Activated CD4-positive, alpha-beta T cell treated with anti-CD3 and anti-CD28 coated beads, Interleukin-2, Interleukin-4, amounts not matched to agents 100 ng/mL and 50 ng/mL, durations not matched to agents 16 hours and 8 hours (primary cell): ENCODE measurements at places on chromosomes 1 and 21.

- DNase-seq = peak; percentile 43
Observed at GRCh38 chr1:206716870-206717673, 32.4 kb downstream of the MAPKAPK2 start.

GRCh38 chr1:203626910-203627246, 246 bp downstream of the ATP2B4 start:
- no peak for DNase-seq

DNA sequence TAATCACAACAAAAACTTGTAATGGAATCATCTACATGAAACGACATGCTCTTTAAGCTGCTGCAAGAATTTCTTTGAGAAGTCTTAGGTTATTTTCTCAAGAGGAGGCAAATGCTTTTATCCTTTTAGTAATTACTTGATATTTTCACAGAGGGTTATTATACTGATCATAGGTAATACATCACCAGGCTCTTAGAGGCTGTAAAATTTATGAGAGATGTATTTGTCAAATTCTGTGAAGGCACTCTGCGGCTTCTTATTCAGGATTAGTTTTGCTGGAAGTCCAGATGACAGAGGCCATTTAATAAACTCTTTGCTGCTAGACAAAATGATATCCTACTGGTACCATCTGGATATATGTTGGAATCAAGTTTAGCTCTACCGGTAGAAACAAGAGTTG, 624.3 kb upstream of the BRINP3 start:
- DNase-seq = no peak

DNA sequence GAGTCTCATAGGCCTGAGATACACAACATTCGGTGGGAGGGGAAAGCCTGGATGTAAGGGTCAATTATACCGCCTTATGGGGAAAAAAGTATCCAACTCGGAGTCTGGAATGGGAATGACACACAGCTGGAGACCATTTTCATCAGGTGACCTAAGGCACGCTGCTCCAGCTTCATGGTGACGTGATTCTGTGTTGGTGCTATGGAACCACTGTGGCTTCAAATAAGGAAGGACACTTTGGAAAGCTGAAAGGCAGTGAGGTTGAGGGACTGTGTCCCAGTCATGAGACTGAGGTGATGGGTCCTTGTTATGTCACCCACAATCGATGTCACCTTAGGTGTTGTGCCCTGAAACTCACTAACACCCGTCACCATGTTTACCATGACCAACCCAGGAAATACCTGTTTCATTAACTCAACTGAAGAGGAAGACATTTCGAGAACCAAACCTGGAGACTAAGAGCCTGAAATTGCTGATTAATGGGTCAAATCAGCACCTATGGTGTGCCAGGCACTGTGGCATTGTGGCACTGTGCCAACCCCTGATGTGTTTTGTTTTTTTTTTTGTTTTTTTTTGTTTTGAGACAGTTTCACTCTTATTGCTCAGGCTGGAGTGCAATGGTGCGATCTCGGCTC, 54.5 kb downstream of the IRF2BP2 start:
- DNase-seq = no peak

GRCh38 chr1:7549277-7550161, 221.6 kb upstream of the VAMP3 start:
- DNase-seq = peak; percentile 88

GRCh38 chr1:107835151-107835670, 129.8 kb downstream of the VAV3 start:
- DNase-seq = no peak

DNA sequence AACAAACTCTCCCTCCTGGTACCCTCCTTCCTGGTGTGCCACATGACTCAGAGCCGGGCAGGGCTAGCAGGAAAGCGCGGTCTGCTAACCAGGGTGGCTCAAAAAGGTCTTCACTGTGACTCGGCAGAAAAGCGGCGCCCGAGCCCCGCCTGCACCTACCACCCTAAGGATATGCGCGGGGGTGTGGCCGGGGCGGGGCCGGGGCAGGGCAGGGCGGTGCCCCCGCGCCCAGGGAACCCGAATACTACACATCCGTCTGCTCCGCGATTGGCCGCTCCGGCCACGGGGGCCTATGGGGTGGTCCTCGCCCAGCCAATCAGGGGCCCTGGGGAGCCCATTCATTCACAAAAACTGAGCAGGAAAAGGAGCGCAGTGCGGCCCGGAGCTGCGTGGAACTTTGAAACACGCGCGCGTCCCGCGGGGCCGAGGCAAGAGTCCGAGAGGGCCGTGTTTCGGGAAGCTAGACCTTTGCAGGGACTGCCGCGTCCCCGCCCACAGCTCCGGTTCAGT, 1.7 kb downstream of the LRP8 start:
- DNase-seq = peak; percentile 98

GRCh38 chr1:3011631-3012455, 9.4 kb upstream of the ACTRT2 start:
- DNase-seq = no peak

DNA sequence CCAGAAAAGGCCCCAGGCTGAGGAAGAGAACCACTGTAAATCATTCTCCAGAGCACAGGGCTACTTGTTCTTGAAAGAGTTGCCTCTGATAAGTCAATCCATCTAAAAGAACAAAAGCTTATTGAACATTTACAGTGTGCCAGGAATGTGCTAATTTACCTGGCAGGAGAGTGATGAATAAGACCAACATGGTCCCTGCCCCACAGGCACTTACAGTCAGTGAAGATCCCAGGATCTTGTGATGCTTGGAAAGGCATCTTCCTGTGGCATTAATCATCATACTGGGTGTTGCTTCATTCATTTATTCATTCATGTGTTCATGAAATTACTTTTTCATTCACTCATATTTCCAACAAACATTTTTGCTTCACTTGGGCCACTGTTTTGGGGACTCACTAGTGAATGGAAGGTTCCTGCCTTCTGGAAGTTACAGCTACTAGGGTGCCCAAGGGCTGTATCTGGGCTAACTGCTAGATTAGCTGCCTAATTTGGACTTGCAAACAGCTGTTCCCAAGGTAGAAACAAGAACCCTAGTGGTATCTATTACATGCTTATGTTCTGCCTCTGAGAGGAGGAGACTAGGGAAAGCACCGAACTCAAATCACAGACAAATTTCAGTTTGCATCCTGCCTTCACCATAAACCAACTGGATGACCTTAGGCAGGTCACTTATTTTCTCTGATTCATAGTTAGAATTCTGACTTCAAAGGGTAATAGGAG, 133.5 kb downstream of the CLIC6 start:
- DNase-seq = no peak

GRCh38 chr1:171438441-171438840, 46.9 kb upstream of the PRRC2C start:
- DNase-seq = no peak

- peak; percentile 61 for DNase-seq
Observed at GRCh38 chr1:101506541-101507164, 269.8 kb downstream of the S1PR1 start.

DNA sequence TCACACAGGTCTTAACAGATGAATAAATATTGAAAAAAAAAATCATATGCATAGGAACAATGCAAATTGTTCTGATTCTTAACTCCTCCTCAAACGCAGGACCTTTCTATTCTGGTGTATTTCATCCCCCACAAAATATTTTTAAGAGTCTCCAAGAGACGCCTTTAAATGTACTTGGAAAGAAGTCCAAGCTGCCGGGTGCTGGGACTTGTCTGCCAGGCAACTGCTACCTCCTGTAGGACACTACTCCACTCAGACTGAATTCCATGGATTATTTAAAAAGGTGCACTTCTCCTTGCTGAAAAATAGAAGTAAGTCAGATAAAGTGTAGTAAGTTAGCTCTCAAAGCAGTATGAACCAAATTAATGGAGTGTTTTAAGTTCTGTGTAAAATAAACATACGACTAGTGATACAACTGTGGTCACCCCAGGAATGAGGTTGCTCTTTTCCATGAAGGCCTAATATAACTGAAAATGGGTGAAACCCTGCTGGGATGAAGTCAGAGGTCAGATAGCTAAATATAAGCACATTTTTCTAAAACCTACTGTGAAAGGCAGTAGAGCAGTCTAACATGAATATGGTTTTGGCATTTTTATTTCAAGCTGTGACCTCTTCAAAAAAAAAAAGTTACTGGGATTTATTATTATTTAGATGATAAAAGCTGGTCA, 189.2 kb upstream of the PBX1 start:
- no peak for DNase-seq

- DNase-seq = no peak
Observed at GRCh38 chr1:172630868-172631267, 28.0 kb upstream of the FASLG start.

DNA sequence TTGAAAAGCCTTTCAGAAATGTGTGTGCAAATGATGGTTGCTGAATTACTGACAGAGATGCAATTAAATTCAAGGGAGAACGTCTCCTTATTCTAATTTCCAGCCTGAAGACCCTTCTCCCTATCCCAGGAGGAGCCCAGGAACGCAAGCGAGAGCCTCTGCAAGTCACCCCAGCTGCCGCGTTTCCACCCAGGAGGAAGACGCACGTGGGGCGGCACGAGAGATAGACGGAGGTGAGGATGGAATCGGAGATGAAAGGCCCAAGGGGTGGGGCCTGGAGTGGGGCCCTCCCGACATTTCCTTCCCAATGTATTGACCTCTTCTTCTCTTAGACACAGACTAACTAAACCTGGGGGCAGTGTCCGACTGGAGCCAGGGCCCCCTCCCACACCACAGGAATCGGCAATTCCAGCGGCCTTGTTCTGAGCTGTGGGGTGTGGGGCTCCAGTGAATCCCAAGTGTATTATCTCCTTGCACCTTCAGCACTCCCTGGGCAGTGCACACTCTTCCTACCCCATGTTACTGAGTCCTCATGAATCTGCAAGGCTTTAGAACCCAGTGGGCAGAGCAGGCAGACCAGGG, 322.5 kb downstream of the AJAP1 start:
- DNase-seq = no peak

GRCh38 chr1:236502579-236502971, 21.2 kb upstream of the LGALS8 start:
- DNase-seq = no peak

GRCh38 chr1:2480986-2481364, 4.9 kb downstream of the PLCH2 start:
- no peak for DNase-seq

DNA sequence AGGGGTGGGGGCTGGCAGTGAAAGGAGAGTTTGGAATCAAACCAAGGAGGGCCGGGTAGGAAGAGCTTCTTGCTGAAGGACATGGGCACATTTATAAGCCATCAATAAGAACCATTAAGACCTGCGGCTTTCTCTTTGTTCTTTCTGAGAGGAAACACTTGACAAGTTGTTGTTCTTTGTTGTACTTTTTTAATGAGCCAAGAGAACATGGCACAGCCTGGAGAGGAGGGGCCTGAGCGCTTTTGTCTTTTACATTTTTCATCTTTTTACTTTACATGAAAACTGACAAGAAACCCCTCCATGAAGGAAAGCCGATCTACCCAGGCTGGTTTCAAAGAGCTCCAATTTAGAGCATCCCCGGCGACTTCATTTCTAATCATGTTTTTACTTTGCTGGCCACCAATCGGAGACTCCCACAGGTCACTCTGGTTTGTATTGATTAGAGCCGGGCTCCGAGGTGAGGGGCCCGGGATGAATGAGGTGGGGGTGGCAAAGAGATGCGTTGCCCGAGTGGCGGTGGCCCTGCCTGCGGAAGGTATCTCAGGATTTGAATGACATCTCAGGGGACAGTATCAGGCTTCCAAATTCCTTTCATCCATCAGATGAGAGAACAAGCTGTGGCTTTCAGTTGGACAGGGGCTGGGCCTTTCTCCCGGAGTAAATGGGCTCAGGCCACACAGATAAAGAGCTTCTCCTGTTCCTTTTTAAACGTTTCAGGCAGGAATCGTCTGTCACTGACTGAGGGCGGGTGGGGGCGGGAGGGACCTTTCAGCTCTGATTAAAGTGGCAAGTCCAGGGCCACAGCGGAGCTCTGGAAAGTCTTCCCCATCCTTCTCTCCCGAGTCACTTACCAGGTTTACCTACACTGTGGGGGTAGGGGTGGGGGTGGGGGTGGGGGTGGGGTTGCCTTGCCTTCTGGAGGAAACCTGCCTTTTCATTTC, 138.8 kb upstream of the ARHGEF16 start:
- DNase-seq = no peak

DNA sequence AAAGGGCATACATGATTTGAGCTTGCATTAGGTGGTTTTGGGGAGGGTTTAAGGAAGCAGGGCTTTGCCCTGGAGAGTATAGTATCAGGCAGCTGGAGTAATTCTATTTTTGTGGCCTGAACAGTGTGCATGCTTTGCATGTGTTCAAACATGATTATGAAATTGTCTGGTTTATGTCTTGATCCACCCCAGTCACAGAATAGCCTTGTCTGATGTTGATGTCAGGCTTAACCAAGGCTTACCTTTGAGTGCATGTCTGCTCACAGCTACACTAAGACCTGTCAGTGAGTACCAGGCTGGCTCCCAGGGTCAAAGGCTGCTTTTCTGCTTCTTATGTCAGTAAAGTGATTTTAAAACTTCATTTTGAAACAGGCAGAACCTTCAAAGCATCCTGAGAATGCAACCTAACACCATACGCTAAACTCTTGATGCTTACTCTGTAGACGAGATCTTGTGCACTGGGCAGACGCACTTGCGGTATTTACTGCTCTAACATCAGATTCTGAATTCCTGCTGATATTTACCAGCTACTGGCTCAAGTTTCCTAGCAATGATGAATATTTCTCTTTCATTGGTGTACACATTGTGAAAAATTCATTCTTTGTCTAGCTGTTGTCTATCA, 78.9 kb downstream of the MAP3K21 start:
- DNase-seq = peak; percentile 4

- peak; percentile 17 for DNase-seq
Observed at GRCh38 chr1:52634111-52634510, 1.1 kb downstream of the SHISAL2A start.

- DNase-seq = no peak
Observed at GRCh38 chr1:43569175-43569574, 38.5 kb downstream of the PTPRF start.

DNA sequence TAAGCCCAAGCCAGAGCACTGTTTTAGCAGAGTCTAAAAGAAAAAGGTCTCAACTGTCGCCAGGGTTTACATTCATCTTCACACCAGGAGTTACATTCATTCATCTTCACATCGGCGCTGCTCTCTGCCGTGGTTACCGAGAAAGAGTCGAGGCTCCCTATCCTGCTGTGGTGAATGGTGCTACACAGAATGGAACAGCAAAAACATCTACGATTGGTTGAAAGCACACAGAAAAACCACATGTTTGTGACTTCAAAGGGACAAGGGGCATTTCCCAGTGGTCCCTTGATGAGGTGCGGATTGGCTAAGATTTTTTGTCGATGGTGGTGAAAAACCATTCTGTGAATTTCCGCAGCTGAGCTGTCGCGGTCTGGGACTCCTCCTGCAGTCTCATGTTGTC, 231.1 kb downstream of the SIPA1L2 start:
- DNase-seq = no peak

- no peak for DNase-seq
Observed at GRCh38 chr1:182768963-182769362, 20.6 kb upstream of the NPL start.

GRCh38 chr1:161836018-161836417, 69.9 kb downstream of the ATF6 start:
- no peak for DNase-seq

GRCh38 chr1:13687151-13687715, 12.8 kb upstream of the PRDM2 start:
- DNase-seq = no peak
